ENCODE measurements at places on chromosomes 16 and 17. TPM values are rescaled to one million over a fixed set of nuclear protein-coding genes. Genes with fewer than 3 reads are reported as not detected.

DNAAF8 gene
- polyA plus RNA-seq = 6.2 TPM

MPDU1 gene
- polyA plus RNA-seq = 110 TPM

DLG4 gene
- 126 TPM for polyA plus RNA-seq

EPN3 gene
- polyA plus RNA-seq = not detected

CDK12 gene
- polyA plus RNA-seq = 21.7 TPM

HMOX2 gene
- polyA plus RNA-seq = 79.4 TPM

NPTX1 gene
- polyA plus RNA-seq = 0.56 TPM

MYH8 gene
- polyA plus RNA-seq = 3.0 TPM

SPATA22 gene
- polyA plus RNA-seq = not detected
